NCI-H460 (cell line): ENCODE measurements at places on chromosomes 13 and 19. TPM values are rescaled to one million over a fixed set of nuclear protein-coding genes. Genes with fewer than 3 reads are reported as not detected.
A peak's percentile ranks its signal among the peaks of the same experiment; 100 is the strongest.

GRCh38 chr19:40739030-40739839 is 11.0 kb downstream of the ACTMAP start:
- DNase-seq = no peak

GRCh38 chr13:30395192-30396158 is 26.8 kb upstream of the UBE2L5 start:
- DNase-seq = peak; percentile 59

DNA sequence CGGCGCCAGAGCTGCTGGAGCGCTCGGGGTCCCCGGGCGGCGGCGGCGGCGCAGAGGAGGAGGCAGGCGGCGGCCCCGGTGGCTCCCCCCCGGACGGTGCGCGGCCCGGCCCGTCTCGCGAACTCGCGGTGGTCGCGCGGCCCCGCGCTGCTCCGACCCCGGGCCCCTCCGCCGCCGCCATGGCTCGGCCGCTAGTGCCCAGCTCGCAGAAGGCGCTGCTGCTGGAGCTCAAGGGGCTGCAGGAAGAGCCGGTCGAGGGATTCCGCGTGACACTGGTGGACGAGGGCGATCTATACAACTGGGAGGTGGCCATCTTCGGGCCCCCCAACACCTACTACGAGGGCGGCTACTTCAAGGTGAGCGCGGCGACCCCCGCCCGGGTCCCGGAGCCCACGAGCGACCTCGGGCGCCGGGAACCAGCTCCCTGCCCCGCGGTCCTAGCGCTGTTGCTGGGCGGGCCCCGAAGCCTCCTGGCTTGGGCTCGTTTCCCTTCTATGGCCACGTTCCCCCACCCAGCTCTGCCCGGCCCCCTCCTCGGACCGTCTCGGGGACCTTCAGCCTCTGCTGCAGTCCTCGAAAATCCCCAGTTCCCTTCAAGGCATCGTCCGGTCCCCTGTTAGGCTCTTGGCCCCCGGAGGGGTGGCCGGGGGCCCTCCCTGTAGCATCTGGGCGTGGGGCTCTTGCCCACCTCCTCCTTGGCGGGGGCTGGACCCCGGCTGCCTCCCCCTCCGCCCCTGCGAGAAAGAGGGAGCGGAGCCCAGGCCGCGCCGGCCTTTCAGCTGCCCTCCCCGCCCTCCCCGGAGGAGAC is at the start of gene CDC34:
Gene CDC34, plus strand, starts transcription at position 8 of the 808 bp plus-strand sequence. Its CDS starts 172 bp downstream, at position 180.
- DNase-seq = no peak

- no peak for DNase-seq
Measured at GRCh38 chr13:110371550-110372465, 64.7 kb downstream of the COL4A2 start.

Gene ATP8B3
- total RNA-seq = 1.4 and 1.7 TPM in 2 replicates

Gene C19orf73
- 0.59 and 2.3 TPM in 2 replicates for total RNA-seq

DNA sequence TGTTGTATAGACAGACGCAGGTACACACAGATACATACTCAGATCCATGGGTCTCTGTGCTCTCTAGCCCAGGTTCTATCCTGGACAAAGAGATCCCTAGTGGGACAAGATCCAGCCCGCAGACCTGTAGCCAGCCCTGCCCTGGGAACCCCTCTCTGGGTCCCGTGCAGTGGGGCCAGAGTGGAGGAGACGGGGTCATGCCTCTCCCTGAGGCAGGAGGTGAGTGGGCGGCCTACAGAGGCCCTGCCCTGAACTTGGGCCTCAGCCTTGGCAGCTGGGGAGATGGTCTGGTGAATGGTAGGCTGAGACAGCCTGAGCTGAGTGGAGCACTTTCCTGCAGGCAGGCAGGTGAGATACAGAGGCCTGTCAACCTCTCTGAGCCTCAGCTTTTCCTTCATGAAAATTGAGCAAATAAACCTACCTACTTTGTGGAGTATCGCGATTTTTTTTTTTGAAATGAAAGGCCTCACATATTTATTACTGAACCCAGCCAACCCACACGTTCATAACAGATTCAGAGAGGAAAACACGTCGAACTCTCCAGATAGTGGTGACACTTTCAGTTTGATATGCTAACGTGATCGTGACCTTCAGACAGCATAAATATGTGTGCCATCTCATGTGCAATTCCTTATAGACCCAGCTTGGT is 3.4 kb upstream of the JUND start:
- no peak for DNase-seq

Gene CEACAM7
- total RNA-seq = not detected in 2 replicates

GRCh38 chr19:46862974-46863632 is 2.3 kb downstream of the ARHGAP35 start:
- DNase-seq = no peak

DNA sequence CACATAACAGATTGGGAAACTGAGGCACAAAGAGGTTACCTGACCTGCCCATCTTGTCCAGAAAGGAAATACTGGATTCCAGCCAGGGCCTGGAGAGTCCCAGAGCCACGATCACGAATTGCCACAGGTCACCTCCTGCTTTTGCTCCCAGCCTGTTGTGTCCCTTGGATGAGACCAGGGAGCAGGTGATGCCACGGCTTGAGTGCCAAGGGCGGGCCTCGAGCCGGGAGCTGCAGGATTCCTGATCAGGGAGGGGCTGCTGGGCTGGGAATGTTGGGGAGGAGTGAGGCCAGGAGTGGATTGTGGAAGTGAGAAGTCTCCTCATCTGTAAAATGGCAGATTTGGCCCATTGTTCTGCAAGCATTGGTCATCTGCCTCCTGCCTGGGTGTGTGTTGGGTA is 29.4 kb downstream of the DNM2 start:
- no peak for DNase-seq

GRCh38 chr13:86579662-86580061 is 780.4 kb upstream of the SLITRK6 start:
- DNase-seq = no peak

DNA sequence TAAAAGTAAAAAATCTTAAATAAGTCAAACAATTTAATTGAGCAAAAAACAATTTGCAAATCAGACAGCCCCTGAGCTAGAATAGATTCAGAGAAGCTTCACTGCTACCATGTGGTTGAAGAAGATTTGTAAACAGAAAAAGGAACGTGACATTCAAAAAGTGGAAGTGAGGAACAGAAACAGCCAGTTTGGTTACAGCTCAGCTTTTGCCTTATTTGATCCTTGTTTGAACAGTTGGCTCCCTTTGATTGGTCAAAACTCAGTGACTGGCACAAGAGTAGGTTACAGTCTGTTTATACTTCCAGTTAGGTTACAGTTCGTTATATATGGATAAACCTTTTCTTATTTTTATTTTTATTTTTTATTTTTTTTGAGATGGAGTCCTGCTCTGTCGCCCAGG is 5.8 kb downstream of the ZNF221 start:
- no peak for DNase-seq

- DNase-seq = no peak
Measured at GRCh38 chr13:50682002-50682401, 161.5 kb downstream of the DLEU7 start.

- DNase-seq = no peak
Measured at GRCh38 chr19:6222884-6223283, 56.9 kb downstream of the MLLT1 start.

Gene ZNF285
- 0.17 TPM in 1 of 2 replicates, not detected in the other for total RNA-seq

DNA sequence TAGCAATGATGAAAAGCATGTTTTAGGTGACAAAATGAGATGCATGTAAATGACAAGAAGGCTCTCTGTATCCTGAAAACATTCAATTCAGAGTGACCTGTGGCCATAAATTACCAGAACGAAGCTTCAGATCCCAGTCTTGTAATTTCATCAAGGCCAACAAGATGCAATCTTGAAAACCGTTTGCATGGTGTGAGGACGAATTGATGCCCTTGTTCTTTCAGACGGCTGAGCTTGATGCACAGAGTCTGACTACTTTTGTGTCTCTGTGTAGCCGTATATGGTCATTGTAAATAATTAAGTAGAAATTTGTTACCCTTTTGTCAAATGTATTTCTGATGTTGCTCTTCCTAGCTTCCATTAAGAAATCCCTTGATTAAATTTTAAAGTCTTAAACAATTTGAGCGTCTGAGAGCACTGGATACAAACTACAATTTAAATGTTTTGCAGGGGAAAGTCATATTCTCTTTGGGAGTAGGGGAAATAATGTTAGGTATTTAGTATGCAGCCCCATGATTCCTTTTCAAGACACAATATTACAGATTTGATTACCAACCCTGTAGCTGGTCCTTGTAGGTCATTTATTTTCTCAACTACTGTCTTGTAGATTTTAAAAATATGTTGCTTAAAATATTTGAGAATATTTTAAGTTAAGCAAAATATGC is 125.8 kb upstream of the PCDH9 start:
- DNase-seq = no peak

GRCh38 chr19:22882797-22883196 is 50.7 kb downstream of the ZNF723 start:
- DNase-seq = peak; percentile 14

DNA sequence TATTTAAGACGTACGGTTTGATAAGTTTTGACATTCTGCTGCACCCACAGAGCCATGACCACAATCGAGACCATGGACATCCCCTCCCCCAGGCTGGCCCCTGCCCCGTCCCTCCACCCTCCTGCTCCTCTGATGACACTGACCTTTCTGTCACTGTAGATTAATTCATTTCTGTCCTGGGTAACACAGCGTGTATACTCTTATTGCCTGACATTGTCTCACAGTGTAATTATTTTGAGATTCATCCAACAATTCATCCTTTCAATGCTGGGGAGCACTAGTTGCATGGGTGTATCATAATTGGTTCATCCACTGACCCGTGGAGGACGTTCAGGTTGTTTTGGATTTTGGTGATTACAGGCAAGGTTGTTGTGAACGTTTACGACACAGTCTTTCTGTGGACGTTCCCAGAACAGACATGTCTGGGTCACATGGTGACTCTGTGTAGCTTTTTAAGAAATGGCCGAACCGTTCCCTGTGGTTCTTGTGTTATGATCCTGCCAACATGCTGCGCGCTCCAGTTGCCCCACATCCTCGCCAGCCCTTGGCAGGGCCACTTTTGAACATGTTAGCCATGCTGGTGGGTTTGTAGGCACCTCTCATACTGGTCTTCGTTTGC is 41.9 kb downstream of the C13orf46 start:
- DNase-seq = no peak

GRCh38 chr19:10648360-10648759 is 5.8 kb upstream of the ILF3 start:
- no peak for DNase-seq

GRCh38 chr13:42751693-42752092 is 29.7 kb upstream of the FAM216B start:
- DNase-seq = no peak

- DNase-seq = no peak
Measured at GRCh38 chr19:1883784-1884183, 1.5 kb downstream of the ABHD17A start.

Gene SYNE4
- total RNA-seq = 0.22 and 0.26 TPM in 2 replicates

DNA sequence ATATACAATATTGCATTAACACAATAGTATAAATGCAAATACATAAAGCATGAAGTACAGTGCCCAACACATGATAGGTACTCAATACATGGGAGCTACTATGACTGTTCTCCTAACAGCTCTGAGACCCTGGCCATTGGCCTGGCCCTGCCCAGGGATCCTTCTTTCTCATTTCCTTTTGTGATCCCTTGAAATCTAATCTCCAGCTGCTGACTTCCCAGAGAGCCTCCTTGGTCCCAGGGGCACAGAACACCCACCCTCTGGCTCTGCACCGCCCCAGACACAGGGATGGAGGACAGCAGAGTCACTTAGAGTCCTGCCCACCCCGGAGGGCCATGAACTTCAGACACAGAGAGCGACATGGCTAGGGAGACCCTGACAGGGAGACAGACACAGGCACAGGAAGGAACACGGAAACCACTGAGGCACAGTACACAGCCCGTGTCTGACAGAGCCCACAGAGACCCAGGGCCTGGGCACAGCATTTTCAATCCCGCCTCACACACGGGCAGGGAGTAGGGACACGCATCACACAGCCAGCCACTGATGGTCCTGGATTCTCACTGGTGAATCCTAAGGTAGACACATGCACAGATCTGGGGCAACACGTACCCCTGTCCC is 4.2 kb upstream of the SYCN start:
- no peak for DNase-seq

DNA sequence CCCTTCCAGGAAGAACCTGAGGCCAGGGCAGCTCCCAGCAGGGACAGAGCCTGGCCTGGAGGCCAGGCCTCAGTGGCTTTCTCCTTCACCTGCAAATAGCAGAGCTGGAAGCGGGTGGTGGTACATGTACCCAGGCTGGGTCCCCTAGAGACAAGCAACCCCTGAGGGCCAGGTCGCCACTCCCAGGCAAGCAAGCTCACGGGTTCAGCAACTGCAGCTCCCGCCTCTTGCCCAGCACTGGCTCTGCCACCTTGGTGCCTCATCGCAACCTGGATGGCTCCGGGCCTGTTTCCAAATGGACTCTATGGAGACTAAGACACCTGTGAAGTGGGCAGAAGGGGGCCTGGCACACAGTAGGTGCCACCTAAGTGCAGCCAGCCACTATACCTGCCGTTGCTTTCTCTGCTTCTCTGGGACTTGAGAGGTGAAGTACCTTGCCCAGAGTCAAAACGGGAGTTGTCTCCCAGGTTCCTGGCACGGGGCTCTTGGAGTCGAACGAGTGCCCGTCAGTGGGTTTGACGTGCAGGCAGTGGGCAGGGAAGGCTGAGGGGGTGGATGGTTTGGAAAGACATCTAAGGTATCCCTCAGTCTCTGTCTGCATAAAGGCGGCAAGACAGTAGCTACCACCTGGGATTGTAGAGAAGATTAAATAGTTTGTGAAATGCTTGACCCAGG is 2.4 kb upstream of the PLPP2 start:
- no peak for DNase-seq

- no peak for DNase-seq
Measured at GRCh38 chr13:99258210-99258860, at the start of gene GPR18. GPR18 (minus strand) TSS chr13:99258379; CDS start chr13:99255872, 2,507 bp downstream.

GRCh38 chr13:27450921-27451471 is 632 bp upstream of the MTIF3 start:
- peak; percentile 27 for DNase-seq
